Esophagus squamous epithelium (tissue), 5 donors: ENCODE measurements at places on chromosomes 2 and 18.

GRCh38 chr18:46369323-46369722, 265.1 kb downstream of the HAUS1 start:
- DNase-seq, result no peak

- DNase-seq, result no peak
Measured at GRCh38 chr2:237459226-237459625, 27.8 kb upstream of the MLPH start.

GRCh38 chr2:23387845-23388244, 2.9 kb downstream of the KLHL29 start:
- no peak for DNase-seq

DNA sequence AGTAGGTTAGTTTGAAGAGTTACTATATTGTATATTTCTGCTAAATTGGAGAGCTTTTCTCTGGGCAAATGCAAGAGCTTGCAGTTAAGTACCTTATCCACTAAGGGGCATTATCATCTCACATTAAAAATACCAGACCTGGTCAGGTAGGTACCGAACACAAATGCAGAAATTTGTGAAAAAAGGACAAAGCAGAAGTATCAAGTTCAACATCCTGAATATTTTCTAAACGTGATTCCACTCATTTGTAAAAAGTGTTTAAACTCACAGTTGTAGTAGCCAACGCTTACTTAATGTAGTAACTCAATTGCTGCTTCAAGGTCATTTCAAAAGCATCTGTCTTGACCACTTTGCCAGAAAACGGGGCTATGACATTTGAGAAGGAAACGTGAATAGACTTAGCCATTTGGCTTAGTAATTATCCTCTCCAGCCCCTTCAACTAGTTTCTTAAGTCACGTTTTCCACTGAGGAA, 52.1 kb downstream of the CYRIA start:
- no peak for DNase-seq

- DNase-seq, result no peak
Measured at GRCh38 chr18:77138270-77138669, 5.7 kb upstream of the MBP start.

GRCh38 chr2:20414806-20415205, 32.1 kb upstream of the RHOB start:
- no peak for DNase-seq
